KBM-7 (cell line): ENCODE measurements at places on chromosomes 7 and 10.
A peak's percentile ranks its signal among the peaks of the same experiment; 100 is the strongest.

GRCh38 chr10:112951359-112952281 is 1.6 kb downstream of the TCF7L2 start:
- DNase-seq: peak; percentile 85

DNA sequence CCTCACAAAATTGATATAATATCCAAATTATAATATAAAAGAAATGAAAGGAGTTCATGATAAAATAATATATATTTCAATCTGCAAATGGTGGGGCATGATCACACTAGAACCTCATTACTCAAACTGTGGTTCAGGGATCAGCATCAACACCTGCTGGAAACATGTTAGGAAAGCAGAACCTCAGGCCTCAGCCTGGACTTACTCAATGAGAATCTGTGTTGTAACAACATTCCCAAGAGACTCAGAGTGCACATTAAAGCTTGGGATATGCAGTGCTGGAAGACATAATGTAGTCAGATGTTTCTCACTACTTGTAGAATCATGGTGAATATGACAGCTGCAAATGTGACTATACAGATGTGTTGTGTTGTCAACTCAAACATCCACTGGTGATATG is 81.7 kb upstream of the ITPRID1 start:
- no peak for DNase-seq

GRCh38 chr10:22850541-22850940 is 77.3 kb upstream of the ARMC3 start:
- DNase-seq: no peak

DNA sequence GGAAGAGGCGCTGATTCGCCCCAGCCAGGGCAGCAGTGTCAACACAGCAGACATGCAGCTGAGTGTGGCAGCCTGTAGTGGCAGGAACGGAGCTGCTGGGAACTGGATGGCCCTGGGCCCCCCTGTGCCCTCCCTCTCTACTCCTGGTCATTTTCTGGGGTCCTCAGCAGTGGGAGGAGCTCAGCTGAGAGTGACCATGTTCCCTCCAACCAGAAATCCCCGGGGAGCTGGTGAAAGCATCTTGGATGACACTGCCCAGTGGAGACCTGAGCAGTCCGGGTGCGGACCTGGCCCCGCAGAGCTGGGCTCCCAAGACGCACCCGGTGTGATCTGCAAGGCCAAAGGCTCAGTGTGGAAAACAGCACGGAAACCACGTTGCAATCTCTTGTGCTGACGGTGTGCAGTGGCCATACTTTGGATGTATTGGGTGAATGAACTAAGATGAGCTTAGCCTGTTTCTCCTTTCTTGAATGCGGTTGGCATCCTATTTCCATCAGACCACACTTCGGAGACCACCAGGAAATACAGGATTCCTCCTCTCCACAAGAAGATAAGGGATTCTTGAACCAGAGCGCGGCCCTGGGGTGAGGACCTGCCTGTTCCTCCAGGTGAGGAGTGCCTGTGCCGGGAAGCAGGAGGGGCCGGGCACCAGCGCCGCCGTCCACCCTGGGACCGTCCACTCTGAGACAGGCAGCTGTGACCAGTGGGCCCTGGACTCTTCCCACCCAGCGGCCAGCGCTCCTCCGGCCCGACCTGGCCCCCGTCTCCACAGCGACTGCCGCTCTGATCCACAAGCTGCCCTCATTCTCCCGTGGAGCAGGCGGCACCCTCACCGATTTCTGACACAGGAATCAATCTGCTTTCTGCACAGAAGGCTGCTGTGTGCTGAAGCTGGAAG is 93.5 kb upstream of the DIP2C start:
- DNase-seq: no peak

DNA sequence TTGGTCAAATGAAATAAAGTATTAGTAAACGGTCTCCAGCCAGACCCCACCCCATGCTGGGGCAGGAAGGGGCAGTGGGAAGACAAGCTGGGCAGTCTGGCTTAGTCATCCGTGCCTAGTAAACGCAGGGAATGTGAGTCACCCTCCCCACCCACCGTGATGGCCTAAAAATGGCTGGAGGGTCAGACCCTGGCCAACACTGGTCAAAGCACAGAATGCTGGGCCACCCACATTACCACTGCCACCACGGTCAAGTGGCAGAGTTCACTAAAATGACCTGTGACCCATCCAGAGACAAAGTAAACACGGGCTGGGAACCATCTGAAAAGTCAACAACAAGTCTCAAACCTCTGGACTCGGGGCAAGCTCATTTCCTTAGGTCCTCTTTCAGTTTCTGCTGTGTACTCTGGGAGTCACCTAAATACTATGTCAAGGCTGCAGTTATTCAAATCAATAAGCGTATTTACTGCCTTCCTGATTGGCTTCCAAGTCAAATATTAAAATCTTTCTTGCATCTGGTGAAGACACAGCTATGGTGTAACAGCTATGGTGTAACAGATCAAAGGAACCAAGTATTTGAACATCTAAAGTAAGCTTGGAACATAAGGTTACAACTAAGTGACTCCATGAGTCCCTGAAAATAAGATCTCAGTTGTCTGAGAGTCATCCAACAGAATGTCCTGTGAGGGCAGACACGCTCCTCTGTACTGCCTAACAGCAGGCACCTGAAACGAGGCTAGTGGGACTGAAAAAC is 3.0 kb downstream of the ZFAND2A start:
- DNase-seq: no peak

DNA sequence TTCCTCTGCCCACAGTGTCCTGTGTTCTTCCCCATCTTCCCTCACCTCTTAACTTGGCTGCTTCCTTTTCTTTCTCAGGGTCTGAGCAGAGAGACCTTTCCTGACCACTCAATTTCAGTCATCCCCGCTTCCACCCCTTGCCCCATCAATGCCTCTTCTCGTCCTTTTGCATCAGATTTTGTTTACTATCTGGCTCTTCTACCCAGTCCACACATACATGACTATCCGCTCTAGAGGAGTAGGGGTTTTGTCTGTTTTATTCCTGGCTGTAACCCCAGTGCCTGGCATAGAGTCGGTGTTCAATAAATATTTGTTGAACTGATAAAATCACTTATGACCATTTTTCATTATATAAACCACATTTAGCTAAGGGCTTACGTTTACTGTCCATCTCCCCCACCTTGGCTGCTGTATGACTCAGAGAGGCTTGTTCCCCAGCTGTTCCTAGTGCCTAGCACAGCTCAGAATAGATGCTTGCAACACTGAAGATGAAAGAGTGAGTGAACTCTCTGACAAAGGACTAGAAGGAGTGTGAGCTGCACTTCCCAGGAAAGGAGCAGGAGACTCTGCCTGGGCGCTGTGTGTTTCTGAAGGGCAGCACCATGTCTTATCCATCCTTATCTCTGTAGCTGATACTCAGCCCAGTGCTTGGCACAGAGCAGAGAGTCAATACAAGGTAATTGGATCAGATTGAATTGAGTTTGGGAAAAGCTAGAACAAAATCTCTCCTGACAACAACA is 21.9 kb downstream of the ARID5B start:
- DNase-seq: no peak

GRCh38 chr7:116859323-116859722 is 3.1 kb upstream of the CAPZA2 start:
- no peak for DNase-seq

- peak; percentile 27 for DNase-seq
Measured at GRCh38 chr7:76225379-76225778, 23.7 kb downstream of the SRRM3 start.

DNA sequence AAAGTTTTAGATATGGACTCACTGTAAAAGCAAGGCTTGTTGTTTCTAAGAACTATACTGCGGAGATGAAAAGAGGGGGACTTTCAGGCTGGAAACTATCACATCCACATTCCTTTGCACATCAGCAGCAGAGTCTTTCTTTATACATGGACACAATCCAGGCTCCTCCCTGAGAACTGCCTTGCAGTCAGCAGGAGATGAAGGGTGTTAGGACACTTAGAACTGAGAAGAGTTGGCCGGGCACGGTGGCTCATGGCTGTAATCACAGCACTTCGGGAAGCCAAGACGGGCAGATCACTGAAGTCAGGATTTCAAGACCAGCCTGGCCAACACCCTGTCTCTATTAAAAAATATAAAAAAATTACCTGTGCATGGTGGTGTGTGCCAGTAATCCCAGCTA is 9.7 kb upstream of the GARS1 start:
- DNase-seq: no peak

- DNase-seq: no peak
Measured at GRCh38 chr7:87960239-87960638, 26.2 kb downstream of the ADAM22 start.

DNA sequence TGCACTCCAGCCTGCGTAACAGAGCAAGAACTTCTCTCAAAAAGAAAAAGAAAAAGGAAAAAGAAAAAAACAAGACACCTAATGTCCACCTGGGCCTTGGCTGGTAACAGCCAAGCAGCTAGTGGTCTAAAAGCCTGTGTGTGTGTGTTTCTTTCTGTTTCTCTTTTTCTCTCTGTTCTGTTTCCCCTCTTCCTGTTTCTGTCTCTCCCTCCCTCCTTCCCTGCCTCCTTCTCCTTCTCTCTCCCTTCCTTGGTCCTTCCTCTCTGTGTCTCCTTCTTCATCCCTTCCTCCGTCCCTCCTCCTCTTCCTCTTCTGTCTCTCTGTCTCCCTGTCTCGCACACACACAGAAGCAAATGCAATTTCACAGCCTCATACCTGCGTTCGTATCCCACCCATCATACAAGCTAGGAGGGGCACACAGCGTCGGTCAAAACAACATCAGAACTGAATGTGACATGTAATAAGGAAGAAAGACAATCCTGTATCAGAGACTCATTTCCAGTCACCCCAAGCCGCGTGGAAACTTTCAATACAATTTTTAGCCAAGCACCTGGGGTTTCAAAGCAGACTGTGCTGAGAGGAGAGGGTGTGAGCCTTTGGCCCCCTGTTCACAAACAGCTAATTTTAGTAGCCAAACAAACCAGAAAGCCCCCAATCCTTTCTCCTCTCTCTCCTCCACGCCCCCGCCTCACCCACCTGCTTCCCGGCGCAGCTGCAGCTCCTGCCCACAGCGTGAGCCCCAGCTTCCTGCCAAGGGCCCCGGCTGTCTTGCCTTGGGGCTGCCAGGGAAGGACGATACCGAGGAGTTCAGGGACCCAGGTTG is 50.2 kb upstream of the GNA12 start:
- peak; percentile 31 for DNase-seq

DNA sequence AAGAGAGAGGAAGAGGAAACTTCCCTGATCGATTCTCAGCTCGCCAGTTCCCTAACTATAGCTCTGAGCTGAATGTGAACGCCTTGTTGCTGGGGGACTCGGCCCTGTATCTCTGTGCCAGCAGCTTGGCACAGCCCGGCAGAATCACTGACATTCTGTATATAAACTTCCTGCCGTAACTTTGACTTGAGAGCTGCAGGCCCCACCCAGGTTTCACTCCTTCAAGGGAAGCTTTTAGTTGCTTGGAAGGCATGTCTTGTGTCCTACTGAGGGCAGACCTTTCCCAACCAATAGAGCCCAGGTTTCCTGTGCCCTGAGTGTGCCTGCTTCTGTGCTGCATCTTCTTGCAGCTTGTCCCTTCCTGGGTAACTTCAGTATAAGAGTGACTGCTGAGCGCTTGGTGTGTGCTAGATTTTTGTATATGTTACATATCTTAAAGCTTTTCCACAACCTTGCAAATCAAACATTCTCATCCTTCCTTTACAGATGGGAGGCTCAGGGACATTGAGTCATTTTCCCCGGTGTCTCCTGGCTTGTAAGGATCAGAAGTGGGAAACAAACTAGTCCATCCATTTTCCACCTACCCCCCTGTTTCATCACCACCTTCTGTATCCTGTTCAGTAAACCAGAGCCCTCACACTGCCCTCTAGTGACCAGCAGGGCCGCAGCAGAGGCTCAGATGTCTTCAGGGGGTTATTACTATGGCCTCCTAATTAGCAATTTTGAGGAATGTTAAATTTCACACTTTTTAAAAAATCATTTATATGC is 225.2 kb upstream of the PRSS58 start:
- DNase-seq: peak; percentile 43

- DNase-seq: no peak
Measured at GRCh38 chr7:15626041-15626440, 60.4 kb downstream of the MEOX2 start.

- no peak for DNase-seq
Measured at GRCh38 chr10:52615331-52615730, 157.3 kb downstream of the MBL2 start.

GRCh38 chr10:31906039-31906438 is 22.6 kb downstream of the ARHGAP12 start:
- DNase-seq: no peak

DNA sequence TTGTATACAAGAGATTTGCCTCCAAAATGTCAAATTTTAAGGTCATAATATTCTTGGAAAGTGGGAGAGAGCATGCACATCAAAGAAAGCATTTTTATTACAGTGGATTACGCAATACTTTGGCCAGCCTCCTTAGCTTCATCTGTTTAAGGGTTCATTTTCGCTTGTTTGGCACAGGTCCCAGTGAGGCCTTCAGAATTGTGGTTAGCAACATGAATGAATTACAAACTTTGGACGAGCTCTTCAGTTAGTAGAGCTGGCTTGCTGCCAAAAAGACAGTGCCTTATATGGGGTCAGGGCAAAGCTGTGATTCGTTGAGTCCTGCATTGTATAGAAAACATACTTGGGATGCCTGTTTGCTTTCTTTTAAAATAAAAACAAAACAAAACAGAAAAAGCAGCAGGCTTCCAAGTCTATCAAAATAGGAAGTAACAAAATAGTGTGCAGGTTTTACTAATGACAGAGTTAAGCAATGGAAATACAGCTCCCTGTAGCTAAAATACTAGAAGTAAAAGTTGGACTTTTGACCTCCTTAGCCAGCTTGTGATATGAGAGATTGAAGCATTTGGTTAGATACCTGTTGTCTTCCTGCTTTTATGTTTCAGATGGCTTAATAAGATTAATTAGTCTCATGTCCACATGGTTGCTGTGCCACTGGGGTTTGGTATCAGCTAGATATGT is 190.8 kb downstream of the MLLT10 start:
- DNase-seq: peak; percentile 97

- DNase-seq: no peak
Measured at GRCh38 chr10:106185951-106186350, 978.6 kb downstream of the SORCS1 start.

DNA sequence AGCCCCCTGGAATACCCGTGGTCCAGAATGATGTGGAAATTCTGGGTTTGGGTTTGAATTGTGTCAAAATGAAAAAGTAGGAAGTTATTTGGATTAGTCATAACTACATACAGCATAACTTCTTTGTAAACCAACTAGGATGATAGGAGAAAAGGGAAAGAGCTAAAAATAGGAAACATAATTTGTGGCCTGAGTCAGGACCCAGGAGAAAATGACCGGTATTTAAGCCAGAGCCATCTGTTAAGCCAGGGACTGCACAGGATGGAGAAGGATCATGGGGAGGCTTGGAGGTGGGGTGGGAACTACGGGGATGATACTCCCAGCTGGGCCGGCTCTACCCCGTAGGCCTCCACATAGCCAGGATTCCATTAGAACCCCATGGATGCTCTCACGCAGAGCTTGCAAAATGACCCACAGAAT is 98.6 kb downstream of the MYOF start:
- no peak for DNase-seq

DNA sequence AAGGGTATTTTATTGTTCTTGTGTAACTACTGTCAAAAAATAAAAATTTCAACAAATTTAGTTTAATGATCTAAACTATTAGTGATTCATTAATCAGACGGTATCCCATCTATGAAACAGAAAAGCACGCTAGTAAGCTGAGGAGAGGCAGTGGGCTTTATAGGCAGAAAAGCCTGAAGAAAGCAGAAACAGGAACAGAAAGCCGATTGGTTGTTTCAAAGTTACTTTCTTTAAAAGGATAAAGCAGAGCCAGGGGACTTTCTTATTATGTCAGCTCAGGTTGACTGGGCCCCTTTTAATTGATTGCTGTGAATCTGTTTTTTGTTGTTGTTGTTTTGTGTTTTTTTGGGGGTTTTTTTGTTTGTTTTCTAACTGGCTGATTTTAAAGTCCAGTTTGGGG is 105.5 kb downstream of the TES start:
- no peak for DNase-seq

- DNase-seq: no peak
Measured at GRCh38 chr10:116757246-116757645, 14.9 kb upstream of the HSPA12A start.
